ENCODE measurements at places on chromosomes 16 and 17.

- no peak for DNase-seq
Observed at GRCh38 chr16:85390511-85391174, 222.5 kb upstream of the GSE1 start.

DNA sequence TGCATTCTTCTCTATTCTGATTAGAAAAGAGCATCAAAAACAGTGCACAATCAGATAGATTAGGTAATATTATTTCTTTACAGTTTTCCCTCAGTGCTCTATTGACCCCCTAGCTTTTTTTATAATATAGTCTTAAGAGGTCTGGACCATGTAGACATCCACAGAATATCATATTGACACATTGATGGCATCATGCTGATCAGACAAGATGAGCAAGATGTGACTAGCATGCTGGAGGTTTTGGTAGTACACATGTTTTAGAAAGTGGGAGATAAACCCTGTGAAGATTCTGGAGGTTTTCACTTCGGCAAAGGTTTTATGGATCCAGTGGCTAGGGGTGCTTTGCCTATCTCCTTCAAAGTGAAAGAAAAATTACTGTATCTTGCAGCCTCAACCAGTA is 2.8 kb upstream of the ABCA8 start:
- DNase-seq: no peak

GRCh38 chr16:6857575-6857974 is 475.1 kb upstream of the RBFOX1 start:
- no peak for DNase-seq

DNA sequence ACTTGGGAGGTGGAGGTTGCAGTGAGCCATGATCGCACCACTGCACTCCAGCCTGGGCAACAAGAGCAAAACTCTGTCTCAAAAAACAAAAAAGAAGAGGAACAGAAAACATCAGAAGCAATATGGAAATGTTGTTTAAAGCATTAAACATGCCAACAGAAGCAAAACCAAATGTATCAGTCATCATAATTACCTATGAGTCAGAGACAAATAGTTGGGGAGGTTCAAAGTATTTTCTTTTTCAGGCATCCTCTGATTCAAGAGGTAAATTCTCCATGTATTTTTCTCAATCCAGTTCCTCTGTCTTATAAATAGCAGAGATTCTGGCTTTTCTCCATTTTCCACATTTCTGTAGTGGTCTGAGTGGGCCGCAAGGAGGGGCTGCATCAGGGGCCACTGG is 2.1 kb upstream of the TM4SF5 start:
- DNase-seq: no peak

DNA sequence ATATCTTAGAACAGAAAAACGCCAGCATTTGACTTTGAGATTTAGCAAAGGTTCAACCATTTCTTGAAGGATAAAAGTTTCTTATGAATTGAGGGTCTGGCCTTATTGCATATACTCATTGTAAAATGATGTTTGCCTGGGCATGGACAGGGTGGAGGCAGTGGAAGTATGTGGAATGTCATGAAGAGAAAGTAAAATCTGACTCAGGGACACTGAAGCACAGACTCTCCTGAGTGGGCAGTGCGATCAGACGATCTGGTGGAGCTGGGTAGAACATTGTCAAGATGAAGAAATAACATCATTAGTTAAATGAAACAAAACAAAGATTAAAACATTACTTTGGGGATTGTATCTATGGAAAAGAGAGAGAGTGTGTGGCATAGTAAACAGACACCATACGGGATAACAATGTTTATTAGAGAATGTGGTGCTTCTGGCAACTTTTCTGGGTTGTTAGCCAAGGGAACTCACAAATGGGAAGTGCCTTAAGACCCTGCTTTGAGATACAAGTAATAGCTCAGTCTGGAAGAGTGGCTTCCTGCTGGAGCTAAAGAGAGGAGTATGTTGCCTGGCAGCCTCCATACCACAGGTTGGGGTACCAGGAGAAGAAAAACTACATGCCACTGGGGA is 4.4 kb downstream of the MAP3K3 start:
- DNase-seq: no peak

DNA sequence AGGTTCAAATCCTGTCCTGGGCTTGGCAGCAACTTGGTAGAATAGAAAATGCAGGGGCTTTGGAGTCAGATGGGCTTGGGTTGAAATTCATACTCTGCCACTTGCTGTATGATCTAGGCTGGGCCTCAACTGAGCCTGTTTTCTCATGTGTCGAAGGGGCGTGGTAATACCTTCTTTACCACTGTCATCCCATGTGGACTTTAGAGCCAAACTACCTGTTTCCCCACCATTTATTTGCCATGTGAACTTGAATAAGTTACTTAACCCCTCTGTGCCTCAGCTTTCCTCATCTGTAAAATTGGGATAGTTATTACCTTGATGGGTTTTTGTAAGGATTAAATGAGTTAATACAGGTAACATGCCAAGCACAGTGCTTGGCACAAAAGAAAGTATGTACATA is 106.0 kb downstream of the COPRS start:
- DNase-seq: no peak

- no peak for DNase-seq
Observed at GRCh38 chr16:4882000-4882632, 34.8 kb downstream of the UBN1 start.
